ENCODE measurements at places on chromosomes 5 and 9.
A peak's percentile ranks its signal among the peaks of the same experiment; 100 is the strongest.

GRCh38 chr5:122182491-122182921, 53.2 kb downstream of the ZNF474 start:
- peak; percentile 60 for DNase-seq

- no peak for DNase-seq
Observed at GRCh38 chr9:98807814-98808195, 335 bp downstream of the GALNT12 start.

DNA sequence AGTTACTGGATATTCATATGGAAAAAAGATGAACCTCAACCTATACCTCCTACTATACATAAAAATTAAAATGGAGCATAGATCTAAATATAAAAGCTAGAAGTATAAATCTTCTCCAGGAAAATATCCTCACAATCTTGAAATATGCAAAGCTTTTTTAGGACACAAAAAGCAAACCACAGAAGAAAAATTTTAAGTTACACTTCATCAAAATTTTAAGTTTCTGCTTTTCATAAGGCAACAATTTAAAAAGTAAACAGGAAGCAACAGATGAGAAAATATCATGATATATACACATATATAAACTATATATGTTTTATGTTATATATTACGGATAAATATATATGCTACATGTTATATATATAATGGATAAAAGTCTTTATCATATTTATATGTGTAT, 157.5 kb downstream of the ADAMTS6 start:
- DNase-seq: no peak

GRCh38 chr5:156376751-156377150, 49.8 kb downstream of the SGCD start:
- no peak for DNase-seq

- no peak for DNase-seq
Observed at GRCh38 chr5:2719332-2719731, 32.1 kb downstream of the IRX2 start.

DNA sequence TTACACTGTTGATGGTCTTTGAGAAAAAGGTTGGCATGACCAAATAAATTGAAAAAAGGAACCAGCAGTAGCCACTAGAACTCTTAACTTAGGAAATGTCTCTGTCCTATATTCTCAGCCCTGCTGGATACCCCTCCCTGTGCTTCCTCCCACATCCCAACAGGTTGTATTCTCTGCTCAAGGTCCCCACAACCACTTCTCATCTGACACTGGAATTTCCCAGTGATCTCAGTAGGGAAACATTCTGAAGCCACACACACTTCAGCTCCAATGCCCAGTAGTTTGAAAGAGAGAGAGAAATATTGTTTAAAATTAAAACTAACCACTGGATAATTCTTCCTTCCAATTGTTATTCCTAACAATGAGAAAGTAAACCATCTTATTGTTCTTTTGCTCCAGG, 30.0 kb upstream of the NREP start:
- DNase-seq: no peak

DNA sequence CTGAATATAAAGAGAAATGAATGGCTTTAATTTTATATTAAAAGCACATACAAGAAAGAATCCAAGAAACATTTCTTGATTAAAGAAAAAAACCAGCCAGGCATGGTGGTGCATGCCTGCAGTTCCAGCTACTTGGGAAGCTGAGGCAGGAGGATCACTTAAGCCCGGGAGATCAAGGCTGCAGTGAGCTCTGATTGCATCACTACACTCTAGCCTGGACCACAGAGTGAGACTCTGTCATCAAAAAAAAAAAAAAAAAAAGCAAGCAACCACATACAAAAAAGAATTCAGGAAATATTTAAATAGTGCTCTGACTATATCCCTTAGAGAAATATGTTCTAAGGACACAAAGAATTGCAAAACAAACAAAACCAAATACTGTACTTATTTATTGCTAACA, 2.5 kb upstream of the PLAC8L1 start:
- DNase-seq: no peak

Data from lung microvascular endothelial cell (primary cell).